ENCODE measurements at places on chromosomes 7 and 10.

DNA sequence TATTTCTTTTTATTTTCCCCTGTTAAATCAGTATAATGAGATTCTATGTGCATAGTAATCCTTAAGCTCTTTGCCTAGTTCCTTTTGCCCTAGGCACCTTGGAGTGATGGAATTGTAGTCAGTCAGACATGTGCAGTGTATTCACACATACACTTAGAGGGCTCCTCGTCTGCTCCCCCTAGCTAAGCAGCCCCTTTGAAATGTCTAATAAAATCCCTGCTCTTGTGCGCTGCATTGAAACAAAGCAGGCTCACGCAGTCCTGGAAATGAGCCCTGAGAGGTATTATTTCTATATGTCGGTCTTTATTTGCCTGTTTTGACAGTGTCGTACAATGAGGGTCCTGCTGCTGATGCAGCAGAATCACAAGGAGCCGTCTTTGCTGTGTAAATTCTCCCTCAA, 258.7 kb downstream of the AUTS2 start:
- DNase-seq: no peak

DNA sequence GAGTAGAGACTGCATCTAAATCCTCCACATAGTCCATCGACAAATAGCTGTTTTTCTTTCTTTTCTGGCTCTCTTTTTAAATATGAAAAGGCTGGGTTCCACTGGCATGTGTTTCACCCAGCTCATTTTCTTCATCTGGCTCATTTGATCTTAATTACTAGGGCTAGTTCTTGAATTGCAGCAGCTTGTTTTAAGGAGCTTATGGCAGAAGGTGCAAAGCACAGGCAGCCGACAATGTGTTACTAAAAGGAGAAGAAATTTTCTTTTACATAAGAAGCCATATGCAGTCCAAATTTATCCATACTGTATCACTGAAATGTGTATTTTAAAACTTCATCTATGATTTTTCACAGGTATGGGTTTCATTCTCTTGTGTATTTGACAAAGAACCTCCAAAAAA, 205.6 kb upstream of the PTER start:
- DNase-seq: no peak

DNA sequence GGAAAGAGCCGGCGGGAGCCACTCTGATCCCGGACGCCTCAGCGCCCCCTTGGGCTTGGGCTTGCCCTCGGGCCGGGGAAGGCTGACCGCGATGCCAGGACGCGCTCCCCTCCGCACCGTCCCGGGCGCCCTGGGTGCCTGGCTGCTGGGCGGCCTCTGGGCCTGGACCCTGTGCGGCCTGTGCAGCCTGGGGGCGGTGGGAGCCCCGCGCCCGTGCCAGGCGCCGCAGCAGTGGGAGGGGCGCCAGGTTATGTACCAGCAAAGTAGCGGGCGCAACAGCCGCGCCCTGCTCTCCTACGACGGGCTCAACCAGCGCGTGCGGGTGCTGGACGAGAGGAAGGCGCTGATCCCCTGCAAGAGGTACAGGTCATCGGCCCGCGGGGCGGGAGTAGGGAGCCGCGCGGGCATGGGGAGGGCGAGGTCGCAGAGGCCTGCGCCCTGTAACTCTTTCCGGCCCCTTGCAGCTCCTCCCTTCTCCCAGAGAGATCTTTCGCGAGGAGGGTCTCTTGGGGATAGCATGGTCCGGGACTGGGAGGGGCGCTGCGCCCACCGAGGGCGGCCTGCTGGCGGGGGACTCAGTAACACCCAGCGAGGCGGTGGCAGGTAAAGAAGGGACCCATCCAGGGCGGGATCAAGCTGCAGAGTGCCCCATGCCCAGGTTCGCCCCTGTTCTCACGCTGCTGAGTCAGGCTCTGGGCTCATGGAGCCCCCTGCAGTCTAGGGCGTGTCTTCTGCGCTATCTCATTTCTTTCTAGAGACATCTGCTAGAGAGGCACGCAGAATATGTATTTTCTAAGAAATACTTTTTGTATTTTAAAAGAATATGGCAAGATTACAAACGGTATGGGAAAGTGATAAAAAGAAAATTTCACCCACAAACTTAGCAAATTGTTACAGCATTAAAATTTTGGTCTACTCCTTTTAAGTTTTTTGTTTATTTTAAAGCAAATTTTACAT, 687 bp downstream of the EPDR1 start:
- DNase-seq: peak; percentile 46

GRCh38 chr10:122348512-122348911, 26.0 kb upstream of the PLEKHA1 start:
- DNase-seq: peak; percentile 48

DNA sequence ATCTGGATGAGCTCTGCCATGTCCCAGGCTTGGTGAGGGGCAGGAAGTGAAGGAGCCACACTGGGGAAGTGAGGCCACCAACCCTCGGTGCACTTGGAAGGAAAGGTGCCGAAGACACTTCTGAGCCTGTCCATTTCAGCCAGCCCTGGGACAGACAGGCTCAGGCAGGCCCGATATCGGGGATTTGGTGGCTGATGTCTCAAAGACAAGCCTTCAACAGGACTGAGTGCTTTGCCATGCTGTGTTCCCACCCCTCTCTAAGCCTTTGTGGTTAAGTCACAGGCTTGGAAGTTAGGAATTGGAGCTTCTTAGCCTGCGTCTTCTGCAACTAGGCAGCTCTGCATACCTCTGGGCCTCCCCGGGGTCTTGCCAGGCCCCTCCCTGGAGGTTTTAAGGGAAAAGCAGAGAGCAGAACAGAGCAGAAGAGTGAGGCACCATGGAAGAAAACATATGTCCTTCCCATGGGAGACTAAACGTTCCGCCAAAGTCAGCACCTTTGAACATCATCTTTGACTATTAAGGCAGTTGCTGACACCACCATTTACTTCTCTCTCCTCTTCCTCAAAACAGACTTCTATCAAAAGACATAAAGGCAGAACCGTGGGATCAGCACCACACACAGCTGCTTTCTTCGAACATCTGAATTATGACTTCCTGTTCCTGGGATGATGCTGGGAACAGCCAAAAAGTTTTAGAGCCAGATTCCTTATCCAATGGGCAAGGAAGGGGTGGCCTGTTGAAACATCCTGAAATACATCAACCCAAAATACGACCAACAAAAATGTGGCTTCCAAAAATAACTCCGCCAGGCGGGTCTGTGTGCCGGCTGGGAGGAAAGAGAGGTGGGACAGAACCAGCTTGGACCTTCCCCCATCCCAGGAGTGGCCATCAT, 71.8 kb downstream of the AFAP1L2 start:
- DNase-seq: no peak

- DNase-seq: no peak
These were observed 46.8 kb upstream of the NFE2L3 start for GRCh38 chr7:26105236-26105635.

DNA sequence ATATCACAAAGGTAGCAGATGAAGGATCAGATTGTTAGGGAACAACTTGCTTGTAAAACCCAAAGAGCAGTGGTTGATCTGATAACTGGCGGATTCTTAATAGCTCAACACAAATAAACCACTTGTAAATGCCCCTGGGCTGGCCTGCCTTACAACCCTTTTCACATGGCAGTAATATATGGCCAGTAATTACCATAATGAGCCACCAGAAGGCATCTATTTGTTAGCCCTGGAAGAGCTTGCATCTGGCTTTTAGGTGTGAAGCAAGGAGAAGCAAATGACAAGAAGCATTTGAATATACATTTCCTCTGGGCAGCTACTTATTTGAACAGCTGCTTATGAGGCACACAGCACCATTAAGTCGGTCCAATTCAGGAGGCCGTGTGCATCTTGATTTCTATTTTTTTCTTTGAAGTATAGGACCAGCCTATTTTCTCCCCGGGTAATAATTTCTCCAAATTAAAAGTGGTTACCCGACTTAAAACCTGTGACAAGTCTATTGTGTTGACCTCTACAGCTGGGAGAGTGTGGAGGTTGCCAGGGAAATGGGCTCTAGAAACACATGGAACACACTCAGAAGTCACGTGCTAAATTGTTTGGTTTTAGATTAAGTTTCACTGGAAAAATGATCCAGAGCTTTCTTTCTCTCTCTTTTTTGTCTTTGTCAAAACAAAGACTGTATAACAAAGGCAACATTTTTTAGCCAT, 113.4 kb downstream of the SEM1 start:
- no peak for DNase-seq

- peak; percentile 91 for DNase-seq
These were observed 60.6 kb upstream of the TRIM8 start for GRCh38 chr10:102583435-102584417.

DNA sequence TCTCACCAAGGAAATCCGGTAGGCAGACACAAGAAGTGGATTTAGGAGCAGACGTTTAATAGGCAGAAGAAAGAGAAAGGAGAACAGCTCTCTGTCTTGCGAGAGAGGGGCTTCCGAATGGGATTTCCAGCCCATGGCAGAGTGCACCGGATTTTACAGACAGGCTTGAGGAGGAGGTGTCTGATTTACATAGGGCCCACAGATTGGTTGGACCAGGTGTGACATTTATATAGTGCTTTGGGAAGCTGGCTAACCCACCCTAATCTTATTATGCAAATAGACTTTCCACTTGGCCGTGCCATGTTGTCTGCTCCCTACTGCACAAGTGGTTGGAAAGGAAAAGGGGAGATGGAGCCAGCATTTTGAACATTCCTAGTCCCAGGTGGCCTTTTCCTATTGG, 57.8 kb downstream of the ANKMY2 start:
- DNase-seq: peak; percentile 11

DNA sequence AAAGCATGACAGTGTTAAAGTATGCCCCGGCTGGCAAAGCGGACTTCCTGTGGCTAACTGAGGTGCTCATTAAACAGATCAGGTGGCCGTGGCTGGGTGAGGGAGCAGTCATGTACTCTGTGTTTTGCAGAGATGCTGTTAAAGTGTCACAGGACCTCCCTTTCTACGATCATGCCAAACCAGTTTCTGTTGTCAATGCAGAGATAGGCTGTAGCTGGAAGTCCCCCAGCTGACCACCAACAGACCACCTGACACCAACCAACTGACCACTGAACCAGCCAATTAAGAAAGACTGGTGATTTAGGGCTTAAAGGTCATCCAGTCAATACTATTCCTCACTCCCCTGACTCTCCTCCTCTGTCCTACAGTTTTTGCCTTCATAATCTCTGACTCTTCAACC, 431.1 kb upstream of the LRGUK start:
- DNase-seq: no peak

- DNase-seq: peak; percentile 31
These were observed 1.2 kb upstream of the MAP3K8 start for GRCh38 chr10:30432622-30433305.

DNA sequence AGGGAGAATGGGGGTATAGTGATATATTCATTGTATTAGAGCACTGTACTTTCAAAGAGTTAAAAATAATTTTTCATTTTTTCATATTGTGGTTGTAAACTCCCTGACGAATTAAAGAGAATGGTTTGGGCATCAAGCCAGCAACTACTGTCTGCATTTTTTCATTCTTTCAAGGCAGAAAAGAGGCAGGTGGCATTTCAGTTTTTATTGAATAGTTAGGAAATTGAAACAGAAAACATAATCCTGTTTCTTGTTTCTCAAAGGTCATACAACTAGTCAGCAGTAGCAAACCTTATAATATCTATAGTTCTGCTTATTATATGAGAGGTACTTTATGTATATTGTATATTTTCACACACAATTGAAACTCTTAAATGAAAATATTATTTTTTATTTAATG, 303.9 kb upstream of the KCND2 start:
- DNase-seq: no peak

- DNase-seq: no peak
These were observed 63.1 kb upstream of the CNTNAP2 start for GRCh38 chr7:146053492-146053891.

DNA sequence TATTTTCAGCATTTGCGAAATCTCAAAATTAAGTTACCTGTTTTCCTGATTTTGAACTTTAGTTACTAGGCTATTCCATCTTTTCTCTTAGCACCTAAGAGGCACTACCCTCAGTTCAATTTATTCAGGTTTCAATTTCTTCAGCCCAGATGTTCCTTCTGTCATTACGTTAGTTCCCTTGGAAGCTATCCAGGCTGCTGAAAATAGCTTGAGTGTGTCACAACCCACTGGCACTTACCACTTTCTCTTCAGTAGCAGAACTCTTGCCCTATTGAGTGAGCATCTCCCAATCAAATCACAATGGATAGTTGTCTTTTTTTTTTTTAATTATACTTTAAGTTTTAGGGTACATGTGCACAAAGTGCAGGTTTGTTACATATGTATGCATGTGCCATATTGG, 332.7 kb upstream of the LRGUK start:
- DNase-seq: no peak

DNA sequence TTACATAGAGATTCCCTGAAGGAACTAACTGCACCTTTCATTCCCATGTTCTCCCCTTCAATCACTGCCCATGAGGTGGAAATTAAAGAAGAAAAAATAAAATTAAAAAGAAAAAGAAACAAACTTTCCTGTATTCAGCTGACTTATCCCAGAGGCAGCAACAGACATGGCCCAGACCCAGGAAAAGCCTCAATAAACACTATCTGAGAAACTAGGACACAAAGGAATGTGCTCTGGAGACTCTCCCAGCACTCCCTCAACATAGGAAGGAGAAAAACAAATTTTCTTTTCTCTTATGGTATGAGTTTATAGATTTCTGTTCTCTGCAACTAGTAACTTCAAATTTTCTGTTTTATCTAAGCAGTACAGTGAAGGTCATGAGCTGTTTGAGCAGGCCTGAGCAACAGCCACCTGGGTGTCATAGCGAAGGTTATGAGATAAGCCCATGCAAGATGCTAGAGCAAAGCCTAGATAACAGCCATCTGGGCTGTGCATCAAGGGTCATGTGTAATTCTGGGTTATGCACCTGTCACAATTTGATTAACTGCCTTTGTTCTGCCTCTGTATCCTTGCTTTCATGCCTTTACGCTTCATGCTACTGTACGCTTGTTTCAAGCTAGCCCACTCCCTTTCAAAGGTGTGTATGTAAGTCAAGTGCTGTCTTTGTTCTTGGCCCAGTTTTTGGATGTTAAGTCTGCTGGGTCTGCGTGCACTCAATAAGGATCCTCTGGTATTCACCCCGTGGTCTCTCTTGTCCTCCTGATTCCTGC, 11.0 kb upstream of the OR6B1 start:
- no peak for DNase-seq

GRCh38 chr10:24209946-24210491, 1.1 kb downstream of the KIAA1217 start:
- DNase-seq: no peak

DNA sequence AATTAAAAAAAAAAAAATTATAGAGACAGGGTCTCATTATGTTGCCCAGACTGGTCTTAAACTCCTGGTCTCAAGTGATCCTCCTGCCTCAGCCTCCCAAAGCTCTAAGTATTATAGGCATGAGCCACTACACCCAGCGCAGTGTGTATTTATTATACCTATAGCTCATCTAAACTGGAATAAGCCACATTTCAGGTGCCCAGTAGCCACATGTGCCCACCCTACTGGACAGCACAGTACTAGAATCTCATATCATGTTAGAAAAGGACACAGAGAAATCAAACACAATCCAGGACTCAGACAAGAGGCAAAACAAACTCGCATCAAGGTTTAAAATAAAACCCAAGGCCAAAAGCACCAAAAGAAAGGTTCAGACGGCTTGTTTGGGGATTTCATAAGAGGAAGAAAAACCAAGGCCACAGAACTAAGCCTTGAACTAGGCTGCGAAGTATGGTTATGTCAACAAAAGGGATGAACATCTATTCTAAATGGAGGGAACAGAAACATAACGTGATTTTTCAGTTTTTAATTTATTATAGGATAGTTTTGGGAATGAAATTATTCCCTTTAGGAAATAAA, 32.3 kb downstream of the SLC16A9 start:
- no peak for DNase-seq

- no peak for DNase-seq
These were observed 70.8 kb downstream of the RBM33 start for GRCh38 chr7:155715111-155715805.
